ENCODE measurements at places on chromosomes 3 and 15.

GRCh38 chr15:89997079-89997478, 4.0 kb upstream of the ZNF710 start:
- DNase-seq: no peak

- no peak for DNase-seq
These were observed 15.7 kb downstream of the CHST13 start for GRCh38 chr3:126539558-126540250.

GRCh38 chr3:117540597-117540996, 831.0 kb downstream of the TUSC7 start:
- peak; percentile 15 for DNase-seq

DNA sequence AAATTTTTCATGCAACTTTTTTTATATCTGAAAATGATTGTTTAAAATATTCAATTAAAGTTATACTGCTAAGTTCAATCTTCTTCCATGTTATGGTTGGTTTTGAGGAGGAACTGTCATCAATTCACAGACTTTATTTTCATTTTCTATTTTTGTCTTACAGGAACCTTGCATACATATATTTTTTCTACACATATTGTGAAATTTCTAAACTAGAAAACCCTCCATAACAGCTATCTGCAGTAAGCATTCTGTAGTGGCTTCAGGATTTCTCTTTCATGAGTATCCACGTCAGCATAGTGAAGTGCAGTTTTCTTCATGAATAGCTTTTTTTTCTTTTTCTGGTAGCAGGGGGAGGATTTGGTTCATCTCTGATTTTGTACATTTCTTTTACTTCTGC, 48.2 kb downstream of the ATR start:
- DNase-seq: no peak

DNA sequence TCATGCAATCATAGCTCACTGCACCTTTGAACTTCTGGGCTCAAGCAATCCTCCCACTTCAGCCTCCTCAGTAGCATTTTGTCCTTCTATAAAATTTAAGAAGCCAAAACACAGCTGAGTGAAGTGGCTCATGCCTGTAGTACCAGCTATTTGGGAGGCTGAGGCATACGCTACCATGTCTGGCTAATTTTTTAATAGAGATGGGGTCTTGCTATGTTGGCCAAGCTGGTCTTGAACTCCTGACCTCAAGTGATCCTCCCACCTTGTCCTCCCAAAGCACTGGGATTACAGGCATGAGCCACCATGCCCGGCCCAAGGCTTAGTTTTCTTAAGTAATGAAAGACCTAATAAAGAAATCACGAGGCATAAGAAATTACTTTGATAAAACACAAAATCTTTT, 14.7 kb upstream of the FNDC3B start:
- no peak for DNase-seq

- DNase-seq: peak; percentile 34
These were observed 168.8 kb upstream of the ALCAM start for GRCh38 chr3:105197863-105198262.

- no peak for DNase-seq
These were observed at the start of gene MOBP for GRCh38 chr3:39467394-39468107. Gene MOBP (plus strand): TSS chr3:39467680. CDS start chr3:39502070, 34,390 bp downstream.

DNA sequence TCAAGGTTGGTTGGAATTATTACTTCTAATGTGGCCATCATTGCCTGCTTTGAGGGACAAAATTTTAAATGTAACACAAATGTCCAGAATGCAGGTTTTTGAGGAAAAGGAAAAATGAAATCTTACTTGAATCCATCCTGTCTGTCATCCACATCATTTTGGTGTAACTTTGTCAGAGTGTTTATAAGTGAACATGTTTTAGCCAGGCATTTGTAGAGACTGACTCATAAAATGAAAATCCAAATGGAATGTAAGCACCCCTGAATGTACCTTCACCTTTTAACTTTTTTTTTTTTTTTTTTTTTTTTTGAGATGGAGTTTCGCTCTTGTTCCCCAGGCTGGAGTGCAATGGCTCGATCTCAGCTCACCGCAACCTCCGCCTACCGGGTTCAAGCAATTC, 141.8 kb upstream of the BNIP2 start:
- DNase-seq: peak; percentile 66

DNA sequence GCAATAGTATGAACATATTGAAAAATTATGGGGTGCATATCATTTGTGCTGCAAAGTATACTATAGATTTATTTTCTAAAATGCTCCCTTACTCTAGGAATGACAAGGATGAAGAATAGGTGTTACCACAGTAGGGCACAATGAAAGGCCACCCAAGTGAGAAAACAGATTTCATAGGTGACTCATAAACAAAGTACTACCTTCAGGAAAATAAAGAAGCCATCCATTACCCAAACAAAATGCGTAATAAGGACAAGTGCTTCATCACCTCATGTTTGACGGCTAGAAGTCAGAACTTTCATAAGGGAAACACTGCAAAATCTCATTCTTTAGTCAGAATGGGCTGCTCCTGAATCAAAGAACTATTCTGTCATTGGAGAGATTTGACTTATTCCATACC, 116.6 kb downstream of the MFSD1 start:
- DNase-seq: peak; percentile 61

- DNase-seq: no peak
These were observed 94.7 kb downstream of the LRIG1 start for GRCh38 chr3:66406163-66406562.

- DNase-seq: no peak
These were observed 64.6 kb upstream of the SLC6A6 start for GRCh38 chr3:14337828-14338227.

- no peak for DNase-seq
These were observed 49.8 kb downstream of the MBNL1 start for GRCh38 chr3:152318512-152318911.

GRCh38 chr15:101499863-101500713, 10.6 kb upstream of the PCSK6 start:
- peak; percentile 66 for DNase-seq

DNA sequence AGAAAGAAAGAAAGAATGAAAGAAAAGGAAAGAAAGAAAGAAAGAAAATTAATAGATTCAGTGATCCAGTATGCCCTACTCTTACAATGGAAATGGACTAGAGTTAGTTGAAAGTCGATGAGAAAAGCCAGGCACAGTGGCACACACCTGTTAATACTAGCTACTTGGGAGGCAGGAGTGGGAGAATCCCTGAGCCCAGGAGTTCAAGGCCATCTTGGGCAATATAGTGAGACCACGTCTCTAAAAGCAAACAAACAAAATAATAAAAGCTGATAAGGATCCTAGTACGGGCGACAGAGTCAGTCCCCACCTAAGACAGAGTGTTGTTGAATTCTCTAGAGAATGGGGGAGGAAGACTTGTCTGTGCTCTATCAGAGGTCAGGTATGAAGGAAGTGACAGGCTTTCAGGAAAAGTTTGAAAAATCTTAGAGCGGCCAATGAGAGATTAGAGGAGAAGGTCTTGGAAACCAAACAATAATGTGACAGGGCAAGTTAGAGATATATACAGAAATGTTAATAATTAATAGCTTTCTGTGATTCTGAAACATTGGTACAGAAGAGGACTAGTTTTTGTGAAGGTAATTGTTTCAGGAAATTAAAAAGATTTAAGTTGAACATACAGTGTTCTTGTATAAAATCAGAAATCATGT, 117.9 kb upstream of the PTX3 start:
- no peak for DNase-seq

DNA sequence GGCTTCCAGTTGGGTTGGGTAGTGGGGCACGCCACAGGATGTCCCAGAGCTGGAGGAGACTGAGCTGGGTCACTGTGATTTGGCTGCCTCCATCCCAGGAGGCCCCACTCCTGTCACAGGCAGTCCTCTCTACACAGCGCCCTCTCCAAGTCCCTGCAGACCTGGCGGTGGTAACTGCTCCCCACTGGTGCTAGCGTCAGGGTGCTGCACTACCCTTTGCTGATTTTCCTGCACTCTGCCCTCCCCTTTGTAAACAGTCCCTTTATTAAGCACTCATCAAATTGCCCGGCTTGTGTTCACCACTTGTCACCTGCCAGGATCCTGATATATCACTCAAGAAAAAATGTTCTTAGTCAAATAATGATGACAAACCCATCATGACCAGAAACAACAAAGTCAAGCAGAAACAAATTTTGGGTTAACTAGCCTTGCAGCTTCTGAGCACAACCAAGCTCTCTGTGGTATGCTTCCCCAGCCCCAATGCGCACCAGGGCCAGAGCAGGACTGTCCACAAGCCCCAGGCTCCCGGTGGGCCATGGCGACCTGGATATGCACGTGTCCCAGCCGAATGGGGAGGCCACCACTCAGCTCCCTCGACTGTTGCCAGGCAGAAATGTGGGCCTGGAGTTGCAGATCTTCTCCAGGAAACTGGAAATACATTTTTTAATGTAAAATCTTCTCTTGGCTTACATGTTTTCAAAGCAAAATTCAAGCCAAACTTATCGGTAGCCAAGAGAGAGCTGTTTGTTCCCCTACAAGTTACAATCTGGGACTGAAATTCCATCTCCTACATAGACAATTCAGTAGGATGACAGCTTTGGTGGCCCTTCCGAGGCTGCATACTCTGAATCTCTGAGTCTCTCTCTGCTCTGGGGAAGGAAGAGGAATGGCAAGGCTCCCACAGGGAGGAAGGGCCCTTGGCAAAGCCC, 24.5 kb downstream of the MEGF11 start:
- DNase-seq: no peak

DNA sequence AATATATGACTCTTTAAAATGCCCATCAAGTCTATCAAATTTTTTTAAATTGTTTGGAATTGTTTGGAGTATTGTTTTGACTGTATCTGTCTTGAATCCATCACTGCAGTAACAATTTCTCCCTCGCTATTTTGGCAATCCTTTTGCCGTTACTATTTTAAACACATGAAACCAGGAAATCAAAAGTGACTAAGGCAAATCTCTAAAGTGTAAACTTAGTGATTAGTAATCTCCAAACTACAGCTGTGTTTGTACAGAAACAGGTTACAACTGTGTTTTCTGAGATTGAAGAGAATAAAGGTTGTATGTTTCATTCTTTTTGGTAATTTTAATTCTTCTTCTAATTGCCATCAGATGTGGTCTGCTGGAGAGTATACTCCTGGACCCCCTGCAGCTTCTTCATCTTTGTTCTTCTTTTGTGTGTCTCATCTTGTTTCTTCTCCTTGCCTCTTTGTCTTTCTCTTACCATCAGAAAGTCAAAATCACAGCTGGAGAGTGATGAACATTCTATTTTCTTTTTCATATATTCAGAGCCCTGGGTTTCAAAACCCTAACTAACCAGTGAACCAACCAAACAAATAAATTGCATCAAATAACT, 465.4 kb downstream of the RBMS3 start:
- no peak for DNase-seq

DNA sequence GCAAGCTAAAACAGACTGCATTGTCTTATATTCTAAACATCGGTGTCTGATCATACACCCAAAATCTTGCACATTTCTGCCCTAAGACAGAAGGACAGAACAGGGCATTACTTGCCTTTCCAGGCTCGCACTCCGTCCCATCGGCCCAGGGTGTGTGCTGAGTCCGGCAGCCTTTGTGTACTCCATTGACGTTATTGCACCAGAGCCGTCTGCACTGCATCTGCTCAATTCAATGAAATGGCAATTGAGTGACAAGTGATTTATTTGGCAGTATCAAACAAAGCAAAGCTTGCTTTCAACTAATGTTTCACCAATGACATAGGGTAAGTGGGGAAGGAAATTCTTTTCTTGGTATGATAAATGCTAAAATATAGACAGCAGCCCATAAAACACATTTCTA, 40.0 kb downstream of the ADAMTS9 start:
- no peak for DNase-seq

- DNase-seq: peak; percentile 43
These were observed 38.2 kb upstream of the FAM174B start for GRCh38 chr15:92693691-92694331.

DNA sequence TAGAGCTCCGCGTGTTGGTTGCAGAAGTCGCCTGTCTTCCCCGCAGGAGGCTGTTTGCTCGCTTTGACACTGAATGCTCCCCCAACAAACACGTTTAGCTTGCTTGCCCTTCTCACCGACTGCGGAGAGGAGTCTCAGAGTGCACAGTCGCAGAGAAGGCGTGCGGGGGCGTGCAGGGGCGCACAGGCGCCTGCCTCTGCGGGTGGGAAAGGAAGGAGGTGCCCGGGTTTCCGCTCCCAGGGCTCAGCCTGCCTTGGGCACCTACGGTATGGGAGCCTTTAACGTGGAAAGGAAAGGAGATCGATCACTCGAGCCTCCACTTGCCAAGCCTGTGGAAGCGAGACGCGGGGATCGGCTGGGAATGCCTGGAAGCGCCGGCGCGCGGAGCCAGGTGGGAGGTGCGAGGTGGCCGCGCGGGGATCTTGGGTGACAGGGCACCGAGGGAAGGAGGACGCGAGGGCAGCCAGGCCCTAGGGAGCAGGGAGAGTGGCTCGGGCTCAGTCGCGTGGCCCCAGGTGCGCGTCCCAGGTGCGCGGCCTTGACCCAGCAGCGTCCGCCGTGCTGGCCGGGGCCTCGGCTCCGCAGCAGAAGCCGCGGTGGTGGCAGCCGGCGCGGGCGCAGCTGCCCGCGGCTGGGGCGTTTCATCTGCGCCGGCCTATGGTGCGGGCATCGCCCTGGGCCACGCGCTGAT, at the start of gene FAN1:
Gene FAN1 (plus strand): TSS at position 419 of the 691 bp plus-strand sequence. CDS start 749 bp downstream, outside the sequence.
- peak; percentile 85 for DNase-seq

GRCh38 chr3:54859184-54859583, 68.7 kb downstream of the LRTM1 start:
- peak; percentile 88 for DNase-seq

DNA sequence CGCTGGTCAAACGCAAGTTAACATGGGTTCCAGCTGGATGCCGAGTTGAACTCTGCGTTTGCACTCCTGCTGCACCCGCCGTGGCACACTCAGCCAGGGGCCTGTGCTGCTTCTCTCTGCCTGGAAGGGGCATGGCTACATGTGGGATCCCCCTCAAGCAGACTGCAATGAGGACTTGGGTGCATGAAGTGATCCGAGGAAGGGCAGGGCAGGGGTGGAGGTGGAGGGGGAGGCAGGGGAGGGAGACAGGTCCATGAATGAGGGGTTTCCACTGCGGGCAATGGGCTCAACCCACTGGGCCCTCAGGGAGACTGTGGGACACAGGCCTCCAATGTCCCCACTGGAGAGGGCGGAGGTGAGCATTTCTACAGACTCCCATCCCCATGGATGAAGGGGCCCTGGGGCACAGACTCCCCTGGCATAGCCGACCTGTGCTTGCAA, 141.6 kb upstream of the MEF2A start:
- DNase-seq: no peak

Data from M059J (cell line).